GM23338 (cell line): ENCODE measurements at places on chromosomes 1 and 21.

GRCh38 chr1:194045416-194045815 lies 859.0 kb upstream of the B3GALT2 start:
- no peak for DNase-seq

- no peak for DNase-seq
Observed at GRCh38 chr1:198934426-198934825, 295.6 kb downstream of the PTPRC start.

GRCh38 chr1:40803902-40804301 lies 20.3 kb downstream of the KCNQ4 start:
- no peak for DNase-seq

GRCh38 chr1:185017338-185017737 lies 28.0 kb upstream of the RNF2 start:
- no peak for DNase-seq

DNA sequence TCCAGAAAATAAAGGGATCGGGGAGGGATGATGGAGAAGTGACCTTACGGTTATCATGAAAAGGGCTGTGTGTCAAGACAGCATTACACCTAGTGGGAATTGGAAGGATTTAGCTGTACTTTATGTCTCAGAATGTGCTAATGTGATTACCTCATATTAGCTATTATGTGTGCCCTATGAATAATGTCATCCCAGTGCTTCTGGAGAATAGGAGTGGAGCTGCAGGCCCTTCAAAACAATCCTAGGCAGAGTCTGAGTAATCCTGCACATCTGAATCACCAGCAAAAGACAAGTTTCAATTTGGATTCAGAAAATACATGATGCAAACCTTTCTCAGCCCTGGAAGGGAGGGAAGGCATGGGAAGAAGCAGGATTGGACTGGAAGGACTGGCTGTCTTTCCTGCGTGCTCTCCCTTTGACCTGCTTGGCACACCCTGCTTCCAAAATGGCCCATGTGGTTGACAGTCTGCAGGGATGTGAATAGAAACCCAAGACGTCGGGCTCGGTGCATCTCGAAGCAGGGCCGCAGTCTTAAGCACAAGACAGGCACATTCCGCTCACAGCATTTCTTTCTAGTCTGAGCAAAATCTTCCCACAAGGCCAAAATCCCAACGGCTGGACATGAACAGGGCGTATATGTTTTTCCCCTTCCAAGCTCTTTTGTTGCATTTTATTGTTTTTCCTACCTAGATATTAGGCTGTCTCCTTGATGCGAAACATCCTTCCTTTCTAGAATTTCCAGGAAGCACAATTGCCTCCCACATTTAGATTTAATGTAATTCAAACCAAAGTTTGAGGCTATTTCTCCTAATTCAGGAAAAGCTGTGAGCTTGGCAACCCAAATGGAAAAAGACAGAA lies 54.3 kb upstream of the TARBP1 start:
- DNase-seq = no peak
